Small intestine (tissue), 16 donors: ENCODE measurements at places on chromosomes 2 and 18. TPM values are rescaled to one million over a fixed set of nuclear protein-coding genes. Genes with fewer than 3 reads are reported as not detected.

DNA sequence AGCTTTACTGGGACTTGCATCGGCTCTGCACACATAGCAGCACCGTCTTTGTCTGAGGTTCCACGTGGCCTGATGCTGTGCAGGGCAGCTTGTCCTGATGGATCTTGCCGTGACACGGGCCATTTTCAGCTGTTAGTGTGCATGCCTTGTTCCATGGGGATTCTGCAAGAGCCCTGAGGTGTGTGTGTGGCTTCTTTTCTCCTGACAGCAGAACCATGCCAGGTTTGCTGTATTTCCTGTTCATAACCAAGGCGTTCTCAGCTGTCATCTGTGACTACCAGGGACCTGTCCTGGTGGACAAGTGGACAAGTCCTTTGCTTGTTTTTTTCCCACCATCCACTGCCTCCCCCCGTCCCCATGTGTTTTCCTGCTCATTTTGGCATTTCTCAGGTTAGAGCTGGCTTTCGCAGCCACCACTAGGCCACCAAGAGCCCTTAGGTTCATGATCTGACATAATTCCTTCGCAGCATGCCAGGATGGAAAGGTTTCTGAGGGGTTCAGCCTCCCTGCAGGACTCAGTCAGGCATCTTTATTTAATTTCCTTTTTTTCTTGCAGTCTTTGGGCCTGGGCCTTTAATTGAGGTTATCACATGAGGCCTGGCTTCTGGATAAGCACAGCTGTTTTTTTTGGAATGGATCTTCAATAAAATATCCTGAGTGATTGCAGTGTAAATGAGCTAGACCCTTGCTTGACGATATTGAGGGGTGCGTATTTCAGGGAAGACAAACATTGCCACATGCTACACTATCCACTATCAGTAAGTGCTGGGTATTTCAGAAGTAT, 139.4 kb downstream of the NCK2 start:
- no peaks in the 10 kb centered on the region for H3K27me3 ChIP-seq
- peaks cover 3% of the 10 kb centered on the region for H3K4me1 ChIP-seq
- peaks cover 39% of the 10 kb centered on the region for H3K36me3 ChIP-seq
- no peak for DNase-seq
- no peak overlapping the region for H3K4me3 ChIP-seq
- no peak overlapping the region for H3K27ac ChIP-seq

DNA sequence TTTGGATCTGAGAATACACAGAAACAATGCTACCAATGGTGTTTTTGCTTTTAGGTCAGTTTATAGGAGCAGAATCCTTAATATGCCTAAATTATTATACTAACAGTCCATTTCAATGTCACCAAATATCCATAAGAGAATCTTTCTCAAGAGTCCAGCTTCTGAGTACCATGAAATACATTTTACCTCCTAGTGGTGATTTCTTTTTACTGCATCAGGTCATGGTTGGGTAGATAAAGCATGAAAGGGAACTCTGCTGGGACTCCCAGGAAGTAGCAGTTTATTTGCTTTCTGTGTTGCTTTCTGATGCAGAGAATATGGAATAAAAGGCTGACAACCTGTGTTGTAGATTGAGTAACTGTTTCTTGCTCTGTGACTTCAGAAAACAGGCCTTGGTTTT, 115.6 kb downstream of the PPP1R1C start:
- H3K27ac ChIP-seq = no peak overlapping the region
- no peaks in the 10 kb centered on the region for H3K36me3 ChIP-seq
- no peaks in the 10 kb centered on the region for H3K27me3 ChIP-seq

DNA sequence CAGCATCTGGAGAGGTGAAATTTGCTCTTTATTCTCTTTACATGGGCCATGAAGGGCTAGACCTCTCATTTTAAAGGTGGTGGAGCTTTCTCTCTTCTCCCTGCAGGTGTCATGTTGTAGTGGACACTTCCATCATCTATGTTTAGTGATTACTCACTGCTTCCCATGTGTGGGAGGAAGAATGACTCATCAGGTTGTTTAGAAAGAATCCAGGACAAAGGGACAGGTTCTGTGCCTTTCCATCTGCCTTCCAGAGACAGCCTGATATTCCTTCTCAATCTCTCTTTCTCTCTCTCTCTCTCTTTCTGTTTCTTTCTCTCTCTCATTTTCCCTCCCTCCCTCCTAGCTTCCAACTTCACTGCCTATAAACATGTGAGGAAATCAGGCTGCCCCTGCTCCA, 38.7 kb downstream of the SCG2 start:
- no peaks in the 10 kb centered on the region for H3K36me3 ChIP-seq
- peak; percentile 12 for DNase-seq
- H3K27ac ChIP-seq = no peak overlapping the region
- no peak overlapping the region for H3K4me3 ChIP-seq
- no peaks in the 10 kb centered on the region for H3K27me3 ChIP-seq

DNA sequence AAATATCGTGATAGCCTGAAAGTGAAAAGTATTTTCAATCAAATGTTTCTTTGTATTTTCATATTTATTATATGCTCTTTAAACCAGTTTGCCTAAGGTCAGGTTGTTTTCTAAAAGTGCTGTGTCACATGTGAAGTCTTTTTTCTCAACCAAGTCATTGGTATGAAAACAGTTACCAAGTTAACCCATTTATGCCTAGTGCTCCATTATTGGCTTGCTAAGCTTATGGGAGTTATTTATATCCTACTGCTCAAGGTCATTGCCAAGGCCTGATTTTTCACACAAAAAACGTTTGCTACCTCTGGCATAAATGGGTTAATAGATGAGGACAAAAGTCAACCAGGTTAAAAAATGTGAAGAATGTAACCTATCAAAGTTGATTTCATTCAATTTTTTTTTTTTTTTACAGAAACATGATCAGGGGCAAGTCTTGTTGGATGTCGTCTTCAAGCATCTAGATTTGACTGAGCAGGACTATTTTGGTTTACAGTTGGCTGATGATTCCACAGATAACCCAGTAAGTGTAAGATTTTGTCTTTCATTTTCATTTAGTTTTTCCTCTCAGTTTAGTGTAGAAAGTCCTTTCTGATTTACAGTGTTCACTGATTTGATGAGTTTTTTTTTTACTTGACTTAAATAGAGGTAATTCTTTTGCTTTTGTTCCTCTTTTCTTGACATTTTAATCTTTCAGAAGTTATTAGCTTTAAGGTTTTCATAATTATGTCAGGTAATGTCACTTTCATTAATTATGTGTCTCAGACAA, 102.6 kb downstream of the PTPN4 start:
- H3K4me3 ChIP-seq = no peak overlapping the region
- H3K27me3 ChIP-seq = no peaks in the 10 kb centered on the region
- DNase-seq = no peak
- no peaks in the 10 kb centered on the region for H3K36me3 ChIP-seq
- no peaks in the 10 kb centered on the region for H3K4me1 ChIP-seq
- H3K27ac ChIP-seq = no peak overlapping the region

- no peak for DNase-seq
- peaks cover 53% of the 10 kb centered on the region for H3K27me3 ChIP-seq
- no peaks in the 10 kb centered on the region for H3K4me1 ChIP-seq
- H3K36me3 ChIP-seq = no peaks in the 10 kb centered on the region
- H3K4me3 ChIP-seq = peak overlapping the region; percentile 80
Measured at GRCh38 chr2:206275312-206276055, 1.0 kb downstream of the ZDBF2 start.

DNA sequence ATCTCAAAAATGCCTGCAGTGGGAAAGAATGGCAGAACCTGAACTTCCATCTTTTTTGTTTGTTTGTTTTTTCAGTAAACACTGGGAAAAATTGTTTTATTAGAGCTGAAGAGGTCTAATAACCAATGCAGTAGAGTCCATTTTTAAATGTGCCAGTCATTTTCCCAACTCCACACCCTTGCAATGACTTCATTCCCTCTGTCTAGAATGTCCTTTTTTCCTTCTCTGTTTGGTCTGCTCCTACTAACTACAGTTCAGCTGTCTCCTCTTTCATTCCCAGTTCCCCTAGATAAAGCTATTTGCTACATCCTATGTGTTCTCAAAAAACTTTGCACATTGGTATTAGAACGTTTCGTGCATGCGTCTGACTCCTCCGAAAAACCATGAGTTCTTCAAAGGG, 9.3 kb upstream of the RAPH1 start:
- H3K27ac ChIP-seq = no peak overlapping the region
- no peaks in the 10 kb centered on the region for H3K4me1 ChIP-seq
- H3K27me3 ChIP-seq = no peaks in the 10 kb centered on the region
- DNase-seq = no peak

- no peaks in the 10 kb centered on the region for H3K36me3 ChIP-seq
- no peak overlapping the region for H3K27ac ChIP-seq
- H3K4me3 ChIP-seq = no peak overlapping the region
- no peaks in the 10 kb centered on the region for H3K27me3 ChIP-seq
- DNase-seq = no peak
Measured at GRCh38 chr2:214503568-214503967, 92.7 kb downstream of the VWC2L start.

DNA sequence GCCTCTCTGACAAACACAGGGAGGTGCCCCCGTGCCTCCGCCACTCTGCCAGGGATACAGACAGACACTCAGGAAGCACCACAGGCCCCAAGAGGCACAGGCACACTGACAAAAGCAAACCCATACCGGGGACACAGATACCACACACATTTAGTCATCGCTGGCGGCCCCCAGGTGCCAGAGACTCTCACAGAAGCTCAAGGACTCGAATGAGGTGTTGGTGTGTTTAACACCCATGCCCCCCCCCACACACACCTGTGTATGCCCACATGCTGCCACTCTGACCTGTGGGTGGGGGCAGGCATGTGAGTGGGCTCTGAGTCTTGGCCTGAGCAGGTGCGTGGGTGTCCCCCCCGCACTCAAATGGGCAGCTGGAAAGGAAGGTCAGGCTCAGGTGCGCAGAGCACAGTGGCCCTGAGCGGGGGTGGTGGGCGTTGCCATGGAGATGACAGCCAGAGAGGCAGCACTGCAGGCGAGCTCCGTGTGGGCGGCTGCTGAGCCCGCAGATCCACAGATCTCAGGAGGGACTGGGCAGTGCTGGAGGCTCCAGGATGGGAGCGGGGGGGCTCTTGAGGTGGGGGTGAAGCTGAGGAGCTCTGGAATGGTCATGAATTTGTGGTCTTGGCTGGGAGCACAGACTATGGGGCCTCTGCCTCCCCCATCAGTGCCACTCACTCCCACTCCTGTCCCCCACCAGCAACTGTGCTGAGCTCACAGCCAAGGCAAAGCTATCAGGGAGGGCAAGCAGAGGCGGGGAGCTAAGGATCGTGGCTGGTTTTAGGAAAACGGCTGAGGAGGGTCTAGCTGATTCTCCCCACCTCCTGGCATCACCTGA, 73.9 kb upstream of the TAF1B start:
- H3K4me3 ChIP-seq = no peak overlapping the region
- no peaks in the 10 kb centered on the region for H3K36me3 ChIP-seq
- no peak for DNase-seq

GRCh38 chr2:134988994-134989605, 58.1 kb downstream of the MAP3K19 start:
- H3K36me3 ChIP-seq = no peaks in the 10 kb centered on the region
- DNase-seq = peak; percentile 31
- peaks cover 4% of the 10 kb centered on the region for H3K27me3 ChIP-seq
- no peaks in the 10 kb centered on the region for H3K4me1 ChIP-seq
- H3K27ac ChIP-seq = no peak overlapping the region
- H3K4me3 ChIP-seq = no peak overlapping the region

- no peaks in the 10 kb centered on the region for H3K4me1 ChIP-seq
- no peak overlapping the region for H3K27ac ChIP-seq
- H3K4me3 ChIP-seq = no peak overlapping the region
- H3K27me3 ChIP-seq = no peaks in the 10 kb centered on the region
- H3K36me3 ChIP-seq = no peaks in the 10 kb centered on the region
Measured at GRCh38 chr2:240235811-240236210, 95.4 kb upstream of the OTOS start.

DNA sequence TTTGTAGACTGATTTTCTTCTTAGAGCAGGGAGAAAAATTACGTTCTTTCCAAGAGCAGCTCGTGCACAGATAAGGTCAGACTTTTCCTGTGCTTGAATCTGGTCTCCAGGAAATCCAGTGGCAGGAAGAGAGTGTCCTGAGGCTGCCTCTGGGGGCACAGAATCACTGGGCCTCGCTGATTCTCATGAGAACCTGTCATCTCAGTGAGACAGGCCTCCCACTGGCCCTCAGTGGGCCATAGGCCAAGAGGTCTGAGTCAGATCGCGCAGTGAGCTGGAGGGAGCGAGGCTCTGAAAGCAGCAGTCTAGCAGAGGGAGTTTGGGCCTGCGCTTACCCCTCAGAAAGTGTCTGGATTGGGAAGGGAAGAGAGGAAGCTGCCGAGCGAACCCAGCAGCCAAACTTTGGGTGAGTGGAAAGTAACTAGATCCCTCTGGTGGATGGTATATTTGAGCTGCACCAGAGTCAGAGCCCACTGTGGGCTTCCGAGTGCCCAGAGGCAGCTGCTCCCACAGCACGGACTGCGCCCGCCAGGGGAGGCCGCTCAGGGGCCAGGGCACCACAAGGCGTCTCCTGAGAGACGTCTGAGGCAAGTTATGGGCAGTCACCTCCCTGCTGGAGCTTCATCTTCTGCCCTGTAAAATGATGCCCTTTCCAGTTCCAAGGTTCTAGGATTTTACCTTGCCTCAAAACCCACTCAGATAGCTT, 8.2 kb downstream of the GDF7 start:
- peaks cover 7% of the 10 kb centered on the region for H3K27me3 ChIP-seq
- no peaks in the 10 kb centered on the region for H3K4me1 ChIP-seq
- DNase-seq = no peak
- no peak overlapping the region for H3K27ac ChIP-seq
- H3K4me3 ChIP-seq = no peak overlapping the region

GRCh38 chr2:159030674-159031380, 62.4 kb downstream of the TANC1 start:
- no peaks in the 10 kb centered on the region for H3K36me3 ChIP-seq
- H3K4me3 ChIP-seq = no peak overlapping the region
- DNase-seq = peak; percentile 48
- peaks cover 14% of the 10 kb centered on the region for H3K4me1 ChIP-seq
- H3K27me3 ChIP-seq = no peaks in the 10 kb centered on the region

Gene GAREM1
- 4.5 TPM for polyA plus RNA-seq

Gene TGFA
- 6.3 TPM for polyA plus RNA-seq

Gene HOXD1
- polyA plus RNA-seq = 8.2 TPM

Gene NDC80
- polyA plus RNA-seq = 12.8 TPM

Gene AKAIN1
- not detected for polyA plus RNA-seq

Gene DSG1
- polyA plus RNA-seq = not detected

Gene TUBA4B
- not detected for polyA plus RNA-seq

Gene HSPE1
- polyA plus RNA-seq = 221 TPM

Gene MYO5B
- 45.0 TPM for polyA plus RNA-seq

Gene SERPINB12
- polyA plus RNA-seq = not detected
